ENCODE measurements at places on chromosomes 2 and 18. TPM values are rescaled to one million over a fixed set of nuclear protein-coding genes. Genes with fewer than 3 reads are reported as not detected.

The GCG gene
- total RNA-seq = not detected

The DNAJC5G gene
- total RNA-seq = not detected

The MYL1 gene
- not detected for total RNA-seq

The PRR30 gene
- total RNA-seq = not detected

The SNED1 gene
- total RNA-seq = 4.2 TPM

The SPC25 gene
- 1.2 TPM for total RNA-seq

The RAB27B gene
- 4.0 TPM for total RNA-seq

The ACMSD gene
- 3.3 TPM for total RNA-seq

The TM4SF20 gene
- not detected for total RNA-seq

The CHRNG gene
- total RNA-seq = not detected

The ERMN gene
- not detected for total RNA-seq

The COL3A1 gene
- 18.2 TPM for total RNA-seq

The SNTG2 gene
- total RNA-seq = not detected

The LIMS3 gene
- total RNA-seq = 7.5 TPM

The OSR1 gene
- total RNA-seq = 0.80 TPM

The IFIH1 gene
- total RNA-seq = 16.1 TPM

The LINC00305 gene
- not detected for total RNA-seq

The SPEG gene
- total RNA-seq = 2.3 TPM

The TCF23 gene
- total RNA-seq = not detected

The TNS1 gene
- total RNA-seq = 36.1 TPM

The FSHR gene
- 0.05 TPM for total RNA-seq

The CCDC148 gene
- 16.0 TPM for total RNA-seq

The LRRTM4 gene
- total RNA-seq = not detected

The DSEL gene
- 10.7 TPM for total RNA-seq

The CNDP1 gene
- total RNA-seq = 0.05 TPM

The SAG gene
- not detected for total RNA-seq

The ASB18 gene
- total RNA-seq = not detected

The SP5 gene
- total RNA-seq = 0.69 TPM

The NDC80 gene
- 13.7 TPM for total RNA-seq

The GKN2 gene
- not detected for total RNA-seq

The TMEM163 gene
- 6.7 TPM for total RNA-seq

The MITD1 gene
- total RNA-seq = 25.8 TPM

The CHRND gene
- total RNA-seq = not detected

The DAW1 gene
- total RNA-seq = 1.5 TPM

The ANKRD62 gene
- not detected for total RNA-seq

The SERPINB2 gene
- total RNA-seq = not detected

The PCGF1 gene
- 19.1 TPM for total RNA-seq

The CFC1B gene
- not detected for total RNA-seq

The CLEC4F gene
- not detected for total RNA-seq

The LHCGR gene
- not detected for total RNA-seq

The UGT1A3 gene
- 4.1 TPM for total RNA-seq

The DYNAP gene
- total RNA-seq = not detected

The SOCS6 gene
- 27.6 TPM for total RNA-seq

The OR6B2 gene
- not detected for total RNA-seq

The APLF gene
- total RNA-seq = 8.5 TPM

Data from renal cortical epithelial cell (primary cell).